ENCODE measurements at places on chromosomes 5 and 9.

DNA sequence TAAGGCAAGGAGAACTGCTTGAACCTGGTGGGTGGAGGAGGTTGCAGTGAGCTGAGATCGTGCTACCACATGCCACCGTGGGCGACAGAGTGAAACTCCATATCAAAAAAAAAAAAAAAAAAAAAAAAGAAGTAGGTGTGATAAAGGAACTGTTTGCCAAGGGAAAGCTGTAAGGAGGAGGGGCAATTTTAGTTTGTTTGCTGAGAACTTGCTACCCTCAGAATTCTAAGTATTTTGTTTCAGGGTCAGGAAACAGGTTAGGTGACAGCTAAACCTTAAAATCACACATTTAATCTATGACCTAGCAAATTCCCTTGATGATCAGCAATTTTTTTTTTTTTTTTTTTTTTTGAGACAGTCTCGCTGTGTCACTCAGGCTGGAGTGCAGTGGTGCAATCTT, 7.2 kb upstream of the ARRDC3 start:
- no peak for DNase-seq

DNA sequence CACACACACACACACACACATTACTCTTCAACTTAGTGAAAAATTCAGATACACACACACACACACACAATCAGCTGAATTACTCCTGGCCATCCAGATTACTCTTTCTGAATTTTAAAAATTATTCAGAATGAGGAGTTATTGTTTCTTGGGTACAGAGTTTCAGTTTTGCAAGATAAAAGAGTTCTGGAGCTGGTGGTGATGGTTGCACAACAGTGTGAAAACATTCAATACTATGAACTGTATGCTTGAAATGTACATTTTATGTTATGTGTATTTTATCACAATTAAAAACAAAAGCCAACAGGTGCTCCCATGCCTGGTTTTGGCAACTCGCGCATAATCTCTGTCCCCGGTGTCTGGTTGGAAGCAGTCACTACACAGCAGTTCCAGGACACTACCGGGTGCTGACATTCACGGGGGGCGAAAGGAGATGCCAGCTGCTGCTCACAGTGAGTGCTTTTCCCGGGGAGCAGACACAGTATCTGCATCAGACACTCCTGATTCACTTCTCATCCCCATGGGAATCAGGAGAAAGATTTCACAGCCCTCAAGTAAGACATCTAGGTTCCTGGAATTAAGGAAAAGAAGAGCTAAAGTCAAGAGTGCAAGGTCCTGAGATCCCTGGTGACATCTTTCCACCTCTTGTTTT, 55.7 kb downstream of the LHFPL2 start:
- DNase-seq = no peak

GRCh38 chr5:10427201-10427600, 14.5 kb upstream of the ROPN1L start:
- DNase-seq = no peak

DNA sequence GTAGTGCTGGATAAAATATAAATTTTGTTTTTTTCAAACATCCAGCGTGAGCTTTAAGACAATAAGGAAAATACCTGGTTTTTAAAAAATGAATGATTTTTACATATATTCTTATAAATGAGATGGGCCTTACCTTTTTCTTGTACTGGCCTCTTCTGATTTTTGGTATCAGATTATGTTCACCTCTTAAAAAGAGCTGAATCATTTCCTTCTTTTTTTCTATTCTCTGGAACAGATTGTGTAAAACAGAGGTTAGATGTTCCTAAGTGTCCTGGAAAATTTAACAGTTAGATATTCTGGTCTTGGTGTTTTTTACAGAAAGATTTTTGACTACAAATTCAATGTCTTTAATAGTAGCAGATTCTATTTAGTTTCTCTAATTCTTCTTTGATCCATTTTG, 74.6 kb downstream of the NDUFAF2 start:
- no peak for DNase-seq

DNA sequence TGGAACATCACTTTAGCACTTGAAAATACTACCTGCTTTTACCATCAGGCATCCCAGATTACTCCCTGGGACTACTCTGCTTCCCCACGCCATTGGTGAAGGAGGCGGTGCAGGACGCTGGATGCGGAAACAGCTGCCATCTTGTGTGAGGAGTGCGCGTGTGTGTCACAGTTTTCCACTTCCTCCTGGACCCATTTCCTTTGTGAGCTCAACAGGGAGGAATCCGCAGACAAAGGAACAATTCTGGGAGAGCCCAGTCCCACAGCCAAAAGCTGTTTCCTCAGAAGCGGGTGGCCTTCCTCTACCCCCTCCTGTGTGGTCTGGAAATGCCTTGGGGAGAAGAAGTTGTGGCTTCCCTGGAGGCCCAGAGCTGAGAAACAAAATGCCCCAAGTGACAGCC, 16.8 kb downstream of the AFAP1L1 start:
- no peak for DNase-seq

GRCh38 chr9:29129763-29130162, 1556.5 kb upstream of the C9orf72 start:
- no peak for DNase-seq

DNA sequence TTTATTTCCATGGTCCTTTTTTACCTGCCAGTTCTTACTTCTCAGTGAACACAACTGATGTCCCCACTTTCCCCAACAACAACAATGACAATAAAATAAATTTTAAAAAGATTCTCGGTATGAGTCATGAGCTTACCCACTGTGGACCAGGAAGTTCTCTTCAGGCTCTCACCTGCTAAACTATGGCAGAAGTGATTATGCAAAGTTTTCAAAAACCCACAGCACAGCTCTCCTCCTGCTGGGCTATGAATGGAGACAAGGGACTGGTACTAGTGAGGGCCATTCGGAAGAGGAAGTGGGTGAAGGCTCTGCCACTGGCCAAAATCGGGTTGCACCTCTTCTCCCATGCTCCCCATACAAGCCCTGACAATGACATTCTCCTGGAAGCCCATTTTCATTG, 429.4 kb downstream of the PIK3R1 start:
- no peak for DNase-seq

DNA sequence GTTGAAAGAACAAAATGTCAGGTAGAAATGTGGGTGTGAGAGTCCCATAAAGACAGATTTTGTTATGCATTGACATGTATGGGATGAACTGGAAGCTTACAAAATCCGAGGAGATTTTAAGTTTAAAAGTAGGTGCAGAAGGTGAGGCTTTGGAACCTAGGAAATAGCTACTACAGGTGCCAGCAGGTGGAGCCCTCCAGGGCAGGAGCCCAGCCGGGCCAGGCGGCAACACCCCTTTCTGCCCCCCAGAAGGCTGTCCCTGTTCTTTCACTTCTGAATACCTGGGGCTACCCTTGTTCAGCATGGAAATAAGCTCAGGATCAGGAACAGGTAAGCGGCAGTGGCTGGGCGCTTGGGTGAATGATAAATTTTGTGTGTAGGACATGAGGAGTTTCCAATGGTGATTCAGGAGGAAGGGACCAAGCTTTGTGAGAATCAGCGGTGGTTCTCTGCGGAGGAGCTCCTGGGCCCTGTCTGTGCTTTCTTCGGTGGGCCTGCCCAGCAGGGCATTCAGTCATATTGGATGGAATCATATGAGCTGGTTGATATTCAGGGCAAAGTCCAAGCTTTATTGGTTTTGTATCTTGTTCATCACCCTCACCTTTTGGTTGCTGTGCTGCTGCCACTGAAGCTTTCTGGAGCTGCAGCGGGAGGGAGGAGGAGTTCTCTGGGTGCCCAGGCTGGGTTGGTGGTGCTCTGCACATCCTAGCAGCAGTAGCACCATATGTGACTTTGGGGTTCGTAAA, 12.3 kb downstream of the PCBD2 start:
- DNase-seq = no peak

DNA sequence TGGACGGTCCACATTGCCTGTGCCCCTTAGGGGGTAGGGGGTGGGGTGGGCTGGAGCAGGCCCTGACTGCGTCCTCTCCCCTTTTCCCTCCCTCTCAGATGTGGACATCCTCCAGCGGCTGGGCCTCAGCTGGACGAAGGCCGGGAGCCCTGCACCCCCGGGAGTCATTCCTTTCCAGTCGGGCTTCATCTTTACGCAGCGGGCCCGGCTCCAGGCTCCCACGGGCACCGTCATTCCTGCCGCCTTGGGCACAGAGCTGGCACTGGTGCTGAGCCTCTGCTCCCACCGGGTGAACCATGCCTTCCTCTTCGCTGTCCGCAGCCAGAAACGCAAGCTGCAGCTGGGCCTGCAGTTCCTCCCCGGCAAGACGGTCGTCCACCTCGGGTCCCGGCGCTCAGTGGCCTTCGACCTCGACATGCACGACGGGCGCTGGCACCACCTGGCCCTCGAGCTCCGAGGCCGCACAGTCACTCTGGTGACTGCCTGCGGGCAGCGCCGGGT, 12.3 kb downstream of the COL27A1 start:
- no peak for DNase-seq

DNA sequence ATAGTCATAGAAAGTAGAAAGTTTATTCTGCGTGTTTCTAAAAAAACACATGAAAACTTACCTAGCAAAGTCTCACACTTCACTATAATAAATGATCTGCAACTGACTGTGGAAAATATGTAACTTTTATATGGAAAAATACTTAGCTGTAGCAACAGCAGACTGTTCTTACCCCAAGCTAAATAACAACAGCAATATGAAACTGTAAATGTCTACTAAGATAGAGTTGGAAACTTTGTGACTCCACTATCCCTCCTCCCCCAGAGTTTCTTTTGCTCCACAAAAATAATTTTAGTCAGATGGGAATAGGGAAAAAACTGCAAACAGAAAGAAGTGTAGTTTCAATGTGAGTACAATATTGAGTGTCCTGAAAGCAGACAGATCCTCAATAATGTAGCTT, 21.0 kb downstream of the MLLT3 start:
- DNase-seq = no peak

DNA sequence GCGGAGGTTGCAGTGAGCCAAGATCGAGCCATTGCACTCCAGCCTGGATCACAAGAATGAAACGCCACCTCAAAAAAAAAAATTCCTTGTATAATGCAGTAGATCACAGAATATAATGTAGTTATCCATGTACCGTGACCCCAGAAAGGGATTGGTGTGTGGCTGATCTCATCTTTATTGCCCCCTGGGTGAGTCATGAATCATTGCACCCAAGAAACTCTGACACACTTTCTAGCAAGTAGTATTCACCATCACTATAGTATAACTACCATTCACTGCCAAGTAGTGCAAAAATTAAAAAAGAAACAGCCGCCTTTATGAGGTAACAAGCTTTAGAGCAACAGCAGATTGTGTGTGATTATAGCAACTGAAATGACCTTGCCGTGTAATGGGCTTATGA, 23.7 kb upstream of the ANKH start:
- no peak for DNase-seq
